ENCODE measurements at places on chromosomes 12 and 14.

DNA sequence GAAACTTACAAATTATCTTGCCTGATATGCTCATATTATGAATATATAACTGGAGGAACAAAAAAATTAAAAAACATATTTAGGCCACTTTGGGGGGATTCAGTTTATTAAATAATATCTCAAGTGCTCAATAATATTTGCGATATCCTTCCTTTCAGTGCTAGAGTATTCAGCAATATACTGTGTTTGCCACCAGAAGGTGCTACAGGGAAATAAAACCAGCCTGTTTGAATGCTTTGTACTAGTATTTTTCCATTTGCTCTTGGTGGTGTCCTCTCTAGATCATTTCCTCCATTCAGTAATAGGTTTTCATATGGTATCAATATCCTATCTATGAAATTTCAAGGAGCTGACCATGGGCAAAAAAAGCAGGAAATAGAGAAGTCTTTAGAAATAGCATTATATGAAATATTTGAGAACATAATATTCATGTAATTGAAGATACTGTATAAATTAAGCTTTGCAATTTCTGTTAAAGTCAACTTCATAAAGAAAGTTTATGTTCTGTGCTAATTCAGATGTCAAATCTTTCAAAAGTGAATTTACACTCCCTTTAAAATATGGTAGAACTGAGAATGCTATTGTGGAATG is 106.2 kb upstream of the NAV3 start:
- no peak for DNase-seq

GRCh38 chr14:63656194-63656593 is 14.5 kb upstream of the WDR89 start:
- no peak for DNase-seq

DNA sequence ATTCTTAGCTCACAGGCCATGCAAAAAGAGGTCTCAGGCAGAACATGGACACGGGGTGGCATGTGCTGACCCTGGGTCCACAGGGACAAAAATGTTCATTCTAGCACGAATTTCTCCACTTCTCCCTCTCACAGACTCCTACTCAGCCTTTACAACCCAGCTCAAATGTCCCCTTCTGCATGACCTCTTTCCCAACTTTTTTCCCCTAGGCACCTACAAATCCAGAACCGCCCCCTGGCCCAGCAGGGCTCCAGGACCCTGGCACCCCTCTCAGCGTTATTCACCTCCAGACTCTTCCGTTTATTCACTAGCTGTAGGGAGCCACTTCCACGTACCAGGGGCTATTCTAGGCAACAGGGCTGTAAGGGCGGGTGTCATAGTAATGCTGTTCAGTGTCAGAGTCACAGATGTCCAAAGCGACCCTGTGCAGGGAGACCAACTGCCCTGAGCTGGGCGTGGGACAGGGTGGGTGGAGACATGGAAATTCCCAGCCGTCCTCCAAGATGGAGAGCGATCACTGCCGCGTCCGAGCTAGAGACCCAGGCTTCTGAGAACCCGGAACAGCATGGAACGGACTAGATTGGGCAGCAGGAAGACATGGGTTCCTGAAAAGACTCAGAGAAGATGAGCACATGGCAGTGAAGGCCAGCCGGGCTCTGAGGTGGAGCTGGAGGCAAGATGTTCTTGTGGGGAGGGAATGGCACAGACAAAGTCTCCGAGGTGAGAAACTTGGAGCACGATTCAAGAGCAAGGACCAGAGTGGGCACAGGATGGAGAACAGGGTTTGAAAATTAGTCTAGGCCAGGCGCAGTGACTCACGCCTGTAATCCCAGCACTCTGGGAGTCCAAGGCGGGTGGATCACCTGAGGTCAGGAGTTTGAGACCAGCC is 274.9 kb upstream of the RTL1 start:
- DNase-seq: no peak

DNA sequence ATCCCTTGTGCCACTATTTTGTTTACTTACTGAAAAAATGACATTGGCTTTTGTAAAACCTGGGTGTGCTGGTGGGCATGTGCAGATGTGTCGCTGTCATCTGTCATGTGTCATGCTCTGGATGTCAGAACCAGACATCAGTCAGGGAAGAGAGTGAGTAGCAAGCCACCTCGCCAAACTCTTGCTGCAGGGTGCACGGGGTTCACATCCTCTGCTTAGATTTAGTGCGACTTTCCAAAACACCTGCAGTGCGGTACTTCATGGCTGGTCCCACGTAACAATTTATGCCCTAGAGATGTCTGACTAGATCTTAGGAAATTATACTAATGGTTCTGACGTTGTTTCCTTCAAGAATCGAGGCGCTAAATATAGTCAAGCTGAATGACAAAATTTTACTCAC is 106.7 kb downstream of the CRADD start:
- peak; percentile 26 for DNase-seq

DNA sequence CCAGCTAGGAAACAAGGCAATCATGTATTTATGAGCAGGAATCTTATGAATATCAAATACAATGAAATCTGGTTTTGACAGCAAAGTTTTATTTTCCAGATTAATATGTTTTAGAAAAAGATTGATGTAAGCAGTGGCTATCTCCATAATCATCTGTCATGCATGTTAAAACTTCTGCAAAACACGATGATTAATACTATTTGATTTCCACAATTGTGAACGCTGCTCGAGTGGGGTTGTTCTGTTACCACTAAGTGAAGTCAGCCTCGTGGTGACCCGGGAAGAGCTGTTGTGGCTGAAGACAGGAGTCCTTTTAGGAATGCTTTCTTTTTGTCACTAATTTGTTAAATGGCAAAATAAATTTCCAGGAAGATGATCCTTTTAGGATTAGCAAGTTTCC is 9.4 kb downstream of the CFAP251 start:
- DNase-seq: no peak

All from activated CD8-positive, alpha-beta memory T cell treated with anti-CD3 and anti-CD28 coated beads for 4 hours (primary cell).